Urinary bladder (tissue), 4 donors: ENCODE measurements at places on chromosomes 7 and 10.

GRCh38 chr10:69863580-69863979 is 61.9 kb downstream of the COL13A1 start:
- DNase-seq = no peak

- DNase-seq = no peak
These were observed 1377.4 kb downstream of the XPNPEP1 start for GRCh38 chr10:108545921-108546320.

- no peak for DNase-seq
These were observed 40.9 kb upstream of the ZNF365 start for GRCh38 chr10:62333135-62333889.

DNA sequence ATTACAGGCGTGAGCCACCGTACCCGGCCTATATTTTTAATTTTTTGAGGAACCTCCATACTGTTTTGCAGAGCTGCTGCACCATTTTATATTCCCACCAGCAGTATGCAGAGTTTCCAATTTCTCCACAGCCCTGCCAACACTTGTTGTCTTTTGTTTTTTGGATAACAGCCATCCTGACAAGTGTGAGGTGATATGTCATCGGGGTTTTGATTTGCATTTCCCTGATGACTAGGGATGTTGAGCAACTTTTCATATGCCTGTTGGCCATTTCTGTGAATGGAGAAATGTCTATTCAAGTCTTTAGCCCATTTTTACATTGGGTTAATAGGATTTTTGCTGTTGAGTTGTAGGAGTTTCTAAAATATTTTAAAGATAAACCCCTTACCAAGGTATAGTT is 22.2 kb downstream of the ENTPD7 start:
- no peak for DNase-seq

DNA sequence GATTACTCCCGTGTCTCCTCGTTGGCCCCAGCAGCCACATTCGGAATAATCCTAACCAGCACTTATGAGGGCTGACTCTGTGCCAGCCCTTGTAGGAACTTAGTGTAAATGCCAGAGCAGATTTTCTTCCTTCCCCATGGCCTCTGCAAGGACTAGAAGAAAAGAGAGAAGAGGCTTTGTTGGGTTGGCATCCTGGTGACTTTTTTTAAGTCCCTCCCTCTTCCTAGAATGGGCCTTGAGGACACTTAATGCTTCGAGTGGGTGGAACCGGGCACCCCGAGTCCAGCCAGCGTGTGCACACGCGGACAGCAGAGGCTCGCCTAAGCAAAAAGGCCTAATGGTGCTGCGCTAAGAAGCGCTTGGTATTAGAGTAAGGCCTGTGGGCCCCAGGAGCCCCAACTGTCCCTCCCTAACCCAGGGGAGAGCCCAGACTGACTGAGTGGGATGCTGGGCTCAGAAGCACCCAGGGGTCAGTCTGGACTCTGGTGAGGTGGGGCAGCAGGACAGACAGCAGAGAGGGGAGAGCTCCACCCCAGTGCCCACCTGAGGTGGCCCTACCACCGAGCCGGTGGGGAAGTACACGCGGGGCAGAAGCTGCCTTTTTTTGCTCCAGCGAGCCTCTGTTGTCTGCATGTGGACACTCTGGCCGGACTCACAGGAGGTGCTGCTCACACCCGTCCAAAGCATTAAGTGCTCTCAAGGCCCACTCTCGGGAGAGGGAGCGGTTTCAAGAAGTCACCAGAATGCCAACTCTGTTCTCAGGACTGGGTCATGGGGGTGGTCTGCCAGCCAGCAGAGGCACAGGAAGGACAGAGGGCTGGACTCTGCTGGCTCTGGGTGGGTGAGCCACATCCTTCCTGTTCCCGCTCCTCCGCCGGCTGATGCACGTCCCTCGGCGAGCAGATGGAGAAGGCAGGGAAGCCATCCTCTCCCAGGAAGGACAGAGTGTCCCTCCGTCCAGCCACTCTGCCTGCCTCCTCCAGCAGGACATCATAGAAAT is 12.5 kb downstream of the ITPRIP start:
- DNase-seq = no peak

GRCh38 chr7:36205803-36206202 is 52.7 kb downstream of the EEPD1 start:
- DNase-seq = no peak

DNA sequence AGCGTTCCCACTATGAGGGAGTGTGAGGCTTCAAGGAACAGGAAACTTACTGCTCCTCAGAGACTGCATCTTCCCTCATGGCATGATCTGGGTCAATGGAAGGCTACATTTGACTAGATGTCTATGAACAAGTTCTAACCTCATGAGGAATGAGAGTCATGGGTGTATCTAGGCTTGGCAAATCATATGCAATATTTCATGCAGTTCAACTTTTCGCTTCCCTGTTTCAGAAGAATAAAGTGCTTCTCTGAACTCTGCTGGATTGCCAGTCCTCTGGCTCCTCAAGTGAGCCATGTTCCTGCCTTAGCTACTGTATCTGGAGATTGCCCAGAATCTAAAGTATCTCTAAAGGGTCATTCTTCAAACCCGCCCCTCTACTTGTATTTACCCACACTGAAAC is 54.3 kb upstream of the SEMA3A start:
- no peak for DNase-seq

GRCh38 chr7:148286150-148286549 is 304.4 kb upstream of the C7orf33 start:
- no peak for DNase-seq

GRCh38 chr7:8042796-8043535 is 74.4 kb downstream of the GLCCI1 start:
- no peak for DNase-seq

- no peak for DNase-seq
These were observed 18.2 kb downstream of the WBP1L start for GRCh38 chr10:102761981-102762380.

DNA sequence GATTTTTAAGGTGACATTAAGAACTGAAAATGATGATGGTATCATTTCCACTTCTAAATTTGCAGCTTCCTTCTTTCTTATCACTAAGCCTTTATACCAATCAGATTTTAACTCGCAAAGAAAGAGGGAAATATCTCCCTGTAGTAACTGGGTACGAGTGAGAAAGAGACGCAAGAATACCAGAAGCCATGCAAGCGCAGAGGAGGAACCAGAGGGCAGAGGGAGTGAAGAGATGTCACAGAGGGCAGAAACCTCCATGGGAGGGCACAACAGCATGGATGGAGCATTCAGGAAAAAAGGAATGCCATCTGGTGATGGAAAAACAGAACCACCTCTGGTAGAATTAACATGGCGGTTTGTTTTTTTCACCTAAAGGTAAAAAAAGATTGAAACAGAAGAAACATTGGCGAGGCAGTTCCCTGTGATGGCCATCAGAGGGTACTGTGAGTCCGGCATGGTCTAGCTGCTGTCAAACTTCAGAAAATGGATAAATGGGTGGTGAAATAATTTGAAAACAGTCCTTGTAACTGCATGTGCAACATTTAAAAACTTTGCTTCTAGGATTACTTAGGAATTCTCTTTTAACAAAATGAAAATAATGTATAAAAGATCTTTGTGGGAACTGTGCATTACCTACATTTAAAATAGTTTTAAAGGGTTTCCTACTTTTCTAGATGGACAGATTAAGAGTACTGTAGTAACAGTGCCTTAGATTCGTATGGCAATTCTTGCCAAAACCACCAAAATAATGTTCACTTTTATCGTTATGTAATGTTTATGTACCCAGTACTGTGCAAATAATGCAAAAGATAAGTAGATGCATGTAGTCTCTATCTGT is 91.8 kb downstream of the ARHGAP12 start:
- DNase-seq = no peak

DNA sequence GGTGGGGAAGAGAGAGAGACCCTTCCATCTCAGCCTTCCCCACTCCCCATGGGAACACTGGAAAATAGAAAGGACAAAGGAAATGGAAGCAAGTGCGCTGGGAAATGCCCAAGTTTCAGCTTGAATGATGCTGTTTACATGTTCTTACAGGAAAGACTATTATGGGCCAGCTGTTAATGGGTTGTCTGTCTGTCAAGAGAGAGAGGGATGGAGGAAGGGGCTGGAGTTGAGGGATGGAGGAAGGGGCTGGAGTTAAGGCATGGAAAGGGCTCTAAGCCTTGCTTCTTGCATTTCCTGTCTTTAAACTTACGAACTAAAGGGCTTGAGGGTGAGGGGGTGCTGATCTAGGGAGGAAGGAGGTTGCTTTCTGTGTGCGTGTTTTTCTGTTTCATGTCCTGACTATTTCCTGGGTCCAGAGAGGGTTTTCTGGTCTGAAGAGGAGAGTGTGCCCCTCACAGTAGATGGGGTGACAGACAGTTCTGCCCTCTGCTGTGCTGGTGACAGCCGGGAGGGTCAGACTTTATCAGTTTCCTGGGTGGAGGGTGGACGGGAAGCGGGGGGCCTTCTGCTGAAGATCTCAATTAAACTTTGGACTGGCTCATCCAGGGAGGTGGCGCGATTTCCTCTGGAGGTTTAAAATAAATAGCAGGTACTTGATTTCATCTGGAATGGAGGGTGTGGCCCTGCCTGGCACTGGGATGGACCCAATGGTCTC is 30.5 kb downstream of the GRK5 start:
- no peak for DNase-seq

DNA sequence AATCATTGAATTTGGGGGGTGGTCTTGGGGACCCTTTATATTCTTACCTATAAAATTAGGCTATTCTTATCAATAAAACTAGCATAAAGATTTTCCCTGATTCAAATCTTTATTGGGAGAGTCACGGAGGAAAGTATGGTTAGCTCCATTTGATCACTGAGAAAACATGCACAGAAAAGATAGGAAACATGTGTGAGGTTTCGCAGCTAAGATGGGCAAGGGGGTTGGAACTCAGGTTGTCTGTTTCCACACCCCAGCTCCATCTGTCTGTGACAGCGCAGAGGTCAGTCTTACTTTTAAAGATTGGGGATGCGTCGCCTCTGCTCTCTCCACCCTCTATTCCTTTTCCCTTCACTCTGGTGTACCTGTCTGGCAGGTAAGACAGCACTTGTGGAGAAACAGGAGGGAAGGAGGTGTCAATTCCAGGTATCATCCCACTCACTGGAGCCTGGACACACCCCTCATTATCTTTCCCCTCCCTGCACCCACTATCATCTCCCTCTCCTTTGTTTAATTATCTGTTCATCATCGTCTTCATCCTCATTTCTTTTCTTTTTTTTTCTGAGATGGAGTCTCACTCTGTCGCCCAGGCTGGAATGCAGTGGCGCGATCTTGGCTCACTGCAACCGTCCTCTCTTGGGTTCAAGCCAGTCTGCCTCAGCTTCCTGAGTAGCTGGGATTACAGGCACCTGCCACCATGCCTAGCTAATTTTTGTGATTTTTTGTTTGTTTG is 2.4 kb upstream of the DENND10 start:
- DNase-seq = no peak

GRCh38 chr10:35492386-35493195 is 112.5 kb upstream of the GJD4 start:
- no peak for DNase-seq

DNA sequence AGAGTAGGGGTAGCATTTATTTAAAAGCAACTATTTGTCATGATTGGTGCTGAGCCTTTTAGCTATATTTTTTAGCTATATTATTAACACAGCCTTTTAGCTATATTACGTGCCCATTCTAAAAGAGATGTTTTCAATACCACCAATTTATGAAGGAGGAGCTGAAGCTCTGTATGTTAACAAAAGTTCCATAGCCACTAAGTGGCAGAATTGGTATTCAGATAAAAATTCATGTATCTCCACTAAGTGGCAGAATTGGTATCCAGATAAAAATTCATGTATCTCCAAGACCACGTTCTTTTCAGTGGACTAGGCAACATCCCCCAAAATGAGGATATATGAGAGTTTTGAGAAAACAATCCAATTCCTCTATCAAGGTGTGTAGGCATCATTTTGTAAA is 268.6 kb downstream of the HGF start:
- no peak for DNase-seq

GRCh38 chr7:79984210-79984609 is 150.4 kb upstream of the GNAI1 start:
- DNase-seq = no peak
